NCI-H187 treated with DMSO at 0.1 percent for 48 hours (cell line): ENCODE measurements at places on chromosomes 13 and 19.

GRCh38 chr13:91652404-91653301, 254.2 kb downstream of the GPC5 start:
- no peak for DNase-seq

DNA sequence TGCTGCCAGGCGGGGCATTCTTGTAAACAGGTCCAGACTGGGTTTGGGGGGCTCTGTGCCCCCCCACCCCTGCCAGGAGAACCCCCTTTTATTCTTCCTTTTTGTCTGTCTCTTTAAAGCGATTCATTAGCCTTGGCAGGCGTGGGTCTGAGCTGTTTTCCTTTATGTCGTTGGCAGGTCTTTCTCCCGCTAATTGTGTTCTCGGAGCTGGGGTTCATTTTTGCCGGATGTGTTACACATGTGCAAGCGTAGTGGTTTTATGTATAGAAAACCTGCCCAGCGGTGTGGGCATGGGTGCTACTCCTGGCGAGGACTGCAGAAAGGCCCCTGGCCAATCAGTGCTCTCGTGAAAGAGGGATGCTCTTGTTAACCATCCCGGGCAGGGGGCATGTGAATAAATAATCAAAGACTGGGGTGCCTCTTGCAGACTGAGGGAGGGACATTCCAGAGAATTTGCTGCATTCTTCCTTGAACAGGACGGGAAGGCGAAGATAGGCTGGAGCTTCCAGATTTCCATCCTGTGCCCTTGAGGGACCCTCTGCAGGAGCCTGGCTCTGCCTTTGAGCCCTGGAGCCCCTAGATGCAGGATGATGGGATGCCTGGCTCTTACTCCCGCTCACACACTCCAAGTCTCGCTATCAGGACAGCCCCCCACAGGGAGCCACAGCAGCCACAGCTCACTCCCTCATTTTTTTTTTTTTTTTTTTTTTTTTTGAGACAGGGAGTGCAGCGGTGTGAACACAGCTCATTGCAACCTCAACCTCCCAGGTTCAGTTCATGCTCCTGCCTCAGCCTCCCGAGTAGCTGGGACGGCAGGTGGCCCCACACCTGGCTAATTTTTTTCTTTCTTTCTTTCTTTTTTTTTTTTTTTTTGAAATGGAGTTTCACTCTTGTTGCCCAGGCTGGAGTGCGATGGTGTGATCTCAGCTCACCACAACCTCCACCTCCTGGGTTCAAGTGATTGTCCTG, 14.1 kb downstream of the CARM1 start:
- no peak for DNase-seq

DNA sequence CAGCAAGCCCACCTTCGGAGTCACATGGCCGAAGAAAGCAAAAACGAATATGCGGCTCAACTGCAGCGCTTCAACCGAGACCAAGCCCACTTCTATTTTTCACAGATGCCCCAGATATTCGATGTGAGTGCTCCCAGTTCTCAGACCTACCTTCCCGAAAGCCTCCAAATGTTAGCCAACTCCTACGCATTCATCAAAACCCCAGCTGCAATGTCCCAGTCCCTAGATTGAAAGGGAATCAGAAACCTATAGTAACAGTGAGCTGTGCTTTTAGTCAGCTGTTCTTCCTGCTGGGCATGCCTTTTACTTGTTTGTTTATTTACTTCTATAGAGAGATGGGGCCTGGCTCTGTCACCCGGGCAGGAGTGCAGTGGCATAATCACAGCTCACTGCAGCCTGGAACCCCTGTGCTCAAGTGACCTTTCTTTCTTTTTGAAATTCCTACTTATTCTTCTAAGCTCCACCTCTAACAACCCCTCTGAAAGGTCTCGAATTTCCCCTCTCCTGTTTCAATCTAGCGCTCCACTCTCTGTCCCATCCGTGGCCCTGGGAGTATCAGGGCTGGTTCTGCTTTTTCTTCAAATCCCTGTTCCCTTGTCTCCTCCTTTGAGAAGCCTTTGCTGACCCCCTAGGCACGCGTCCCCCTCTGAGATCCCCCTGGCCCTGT, 4.4 kb downstream of the TRIP10 start:
- DNase-seq: no peak

GRCh38 chr13:51623473-51623872, 39.2 kb downstream of the WDFY2 start:
- no peak for DNase-seq

GRCh38 chr19:10237702-10238101, 6.6 kb upstream of the S1PR2 start:
- no peak for DNase-seq

DNA sequence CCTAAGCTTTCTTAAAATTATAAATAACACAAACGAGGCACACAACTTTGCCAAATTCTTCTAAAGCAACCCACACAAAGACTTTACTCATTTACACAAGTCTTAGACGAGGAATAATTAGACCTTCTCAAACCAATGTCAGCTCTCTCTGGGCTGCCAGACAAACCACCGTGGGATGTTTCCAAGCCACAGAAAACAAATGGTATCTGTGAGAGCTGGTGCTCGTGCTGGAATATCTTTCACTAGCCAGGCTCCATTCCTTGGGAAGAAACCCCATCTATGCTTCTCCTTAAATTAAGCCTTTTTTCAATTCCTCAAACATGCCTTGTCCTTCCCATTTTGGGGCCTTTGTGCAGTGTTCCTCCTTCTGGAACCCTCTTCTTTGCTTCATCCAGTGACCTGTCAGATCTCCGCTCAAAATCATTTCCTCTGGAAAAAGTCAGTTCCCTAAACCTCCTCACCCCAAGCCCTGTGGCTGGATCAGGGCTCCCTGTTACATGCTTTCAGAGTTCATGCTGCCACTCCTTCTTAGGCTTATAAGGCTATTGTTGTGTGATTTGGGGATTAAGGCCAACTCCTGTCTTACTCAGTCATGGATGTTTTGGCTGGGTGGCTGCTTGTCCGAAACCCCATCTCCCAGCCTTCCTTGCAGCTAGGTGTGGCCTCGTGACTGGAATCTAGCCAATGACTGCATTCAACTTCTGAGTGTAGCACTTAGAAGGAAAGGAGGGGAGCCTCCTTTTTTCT, 64.2 kb upstream of the GTF2F2 start:
- DNase-seq: no peak

DNA sequence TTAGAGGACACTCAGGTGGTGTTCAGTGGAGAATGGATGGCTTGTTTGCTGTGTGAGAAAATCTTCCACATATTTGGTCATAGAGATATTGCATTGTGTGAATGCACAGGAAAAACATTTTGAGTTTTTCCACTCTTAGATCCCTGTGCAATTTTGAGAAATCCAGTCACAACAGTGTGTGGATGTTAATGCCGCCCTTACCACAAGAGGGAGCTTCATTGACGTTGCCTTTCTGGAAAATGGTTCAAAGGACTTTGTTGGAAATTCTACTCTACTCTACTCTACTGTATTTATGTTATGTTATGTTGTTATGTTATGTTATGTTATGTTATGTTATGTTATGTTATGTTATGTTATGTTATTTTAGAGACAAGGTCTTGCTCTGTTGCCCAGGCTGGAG, 13.4 kb downstream of the ZNF20 start:
- DNase-seq: no peak

- no peak for DNase-seq
These were observed 4.2 kb upstream of the ISYNA1 start for GRCh38 chr19:18441804-18442788.

DNA sequence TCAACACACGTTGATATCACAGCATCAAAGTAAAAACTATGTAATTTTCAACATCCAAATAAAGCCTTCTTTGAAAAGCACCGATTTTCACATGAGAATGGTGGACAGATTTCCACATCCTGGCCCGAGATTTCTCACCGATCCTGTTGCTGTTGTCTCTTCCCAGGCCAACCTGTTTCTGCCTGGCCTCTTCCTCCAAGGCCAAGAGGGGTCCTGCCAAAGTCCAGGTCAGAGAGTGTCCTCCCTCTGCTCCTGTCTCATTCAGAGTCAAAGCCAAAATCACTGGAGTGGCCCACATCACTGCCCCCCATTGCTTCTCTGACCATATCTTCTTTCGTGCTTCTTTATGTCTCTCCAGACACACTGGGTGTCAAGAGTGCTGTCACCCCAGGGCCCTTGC, 49.5 kb downstream of the CHST8 start:
- no peak for DNase-seq

DNA sequence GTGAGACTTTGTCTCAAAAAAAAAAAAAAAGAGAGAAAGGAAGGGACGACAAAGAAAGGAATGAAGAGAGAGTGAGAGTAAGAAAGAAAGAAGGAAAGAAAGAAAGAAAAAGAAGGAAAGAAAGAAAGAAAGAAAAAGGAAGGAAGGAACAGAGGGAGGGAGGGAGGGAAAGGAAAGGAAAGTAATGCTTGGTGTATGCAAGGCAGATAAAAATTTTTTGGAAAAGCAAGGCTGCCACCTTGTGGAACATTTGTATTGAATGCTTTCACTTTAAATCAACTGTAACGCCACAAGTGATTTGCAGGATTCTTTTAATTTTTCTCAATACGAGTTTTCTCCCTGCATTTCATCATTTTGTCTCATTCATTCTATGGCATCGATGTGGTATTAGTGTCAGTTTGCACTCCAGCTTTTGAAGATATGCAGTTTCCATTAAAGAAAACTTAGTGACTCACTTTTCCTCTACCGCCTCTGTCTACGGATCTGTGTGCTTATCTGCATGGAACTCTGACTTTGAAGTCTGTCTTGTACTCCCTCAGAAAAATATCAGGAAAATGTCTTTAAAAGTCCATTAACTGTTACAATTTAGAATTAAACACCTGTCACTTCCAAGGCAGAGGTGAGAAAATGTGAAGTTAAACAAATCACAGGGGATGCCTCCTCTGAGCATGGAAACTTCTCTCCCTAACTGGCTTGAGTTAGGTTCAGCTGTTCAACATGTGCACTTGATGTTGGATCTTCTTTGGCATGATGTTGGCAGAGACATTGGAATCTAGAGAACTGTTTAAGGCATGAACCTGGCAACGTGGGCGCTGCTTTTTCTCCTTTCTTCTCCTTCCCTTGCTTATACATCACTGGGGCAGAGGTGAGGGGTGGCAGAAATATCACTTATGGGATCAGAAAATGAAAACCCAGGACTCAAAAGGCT, 20.0 kb upstream of the ZDHHC20 start:
- DNase-seq: peak; percentile 22

GRCh38 chr13:108463340-108463739, 166.1 kb upstream of the MYO16 start:
- DNase-seq: no peak

- no peak for DNase-seq
These were observed 24.2 kb downstream of the NEK5 start for GRCh38 chr13:52104624-52105023.

DNA sequence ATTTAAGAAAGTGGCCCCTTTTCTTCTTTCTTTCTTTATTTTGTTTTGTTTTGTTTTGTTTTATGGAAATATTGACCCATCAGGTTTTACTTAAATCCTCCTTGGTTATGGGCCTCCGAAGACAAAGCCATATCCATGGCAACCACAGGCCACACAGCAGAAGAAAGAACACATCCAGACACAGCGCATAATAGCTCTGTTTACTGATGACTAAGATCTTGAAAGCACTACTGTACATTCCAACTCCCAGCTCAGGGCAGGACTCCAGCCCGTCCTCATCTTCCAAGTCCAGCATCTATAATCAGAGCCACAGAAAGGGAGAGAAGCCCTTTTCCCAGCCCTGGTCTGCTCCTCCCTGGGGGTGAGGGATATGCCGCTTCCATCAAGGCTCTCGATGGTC, 84.3 kb downstream of the NUFIP1 start:
- no peak for DNase-seq

DNA sequence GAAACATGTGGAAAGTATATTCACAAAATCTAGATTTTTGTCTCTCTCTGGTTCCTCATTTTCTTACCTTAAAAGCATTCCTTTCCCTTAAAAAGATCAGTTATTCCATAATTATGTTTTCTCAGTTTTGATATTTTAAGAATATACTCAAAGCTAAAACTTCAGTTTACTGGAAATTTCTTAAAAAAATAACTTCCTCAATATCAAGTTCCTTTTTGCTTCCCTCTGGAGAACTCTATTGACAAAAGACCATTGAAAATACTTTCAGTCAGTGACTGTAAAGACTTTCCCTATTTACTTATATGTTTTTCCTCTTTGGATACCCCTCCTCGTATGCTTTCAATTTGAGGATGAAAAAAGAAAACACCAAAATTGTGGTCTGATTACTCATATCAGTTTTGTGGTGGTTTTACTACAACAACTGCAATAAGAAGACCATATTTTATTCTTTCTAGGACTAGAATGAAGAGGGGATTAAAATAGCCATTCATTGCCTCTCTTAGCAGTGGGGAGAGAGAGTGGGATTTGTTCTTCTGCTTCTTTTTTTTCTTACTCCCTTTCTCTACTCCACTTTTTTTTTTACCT, 113.2 kb downstream of the ESD start:
- DNase-seq: no peak

- DNase-seq: no peak
These were observed 39.9 kb downstream of the MTMR6 start for GRCh38 chr13:25247360-25247759.

GRCh38 chr13:79231887-79232286, 174.2 kb downstream of the RBM26 start:
- DNase-seq: no peak

GRCh38 chr13:30129411-30129810, 177.9 kb downstream of the KATNAL1 start:
- no peak for DNase-seq
